Stimulated activated CD4-positive, alpha-beta T cell treated with anti-CD3 and anti-CD28 coated beads, Interleukin-1b, Interleukin-23, amount 100 ng/mL, for 1 hour (primary cell): ENCODE measurements at places on chromosomes 1 and 21.

- DNase-seq: no peak
Measured at GRCh38 chr1:64122588-64122987, 80.8 kb upstream of the UBE2U start.

GRCh38 chr1:3820316-3820715, 24.0 kb upstream of the LRRC47 start:
- no peak for DNase-seq

DNA sequence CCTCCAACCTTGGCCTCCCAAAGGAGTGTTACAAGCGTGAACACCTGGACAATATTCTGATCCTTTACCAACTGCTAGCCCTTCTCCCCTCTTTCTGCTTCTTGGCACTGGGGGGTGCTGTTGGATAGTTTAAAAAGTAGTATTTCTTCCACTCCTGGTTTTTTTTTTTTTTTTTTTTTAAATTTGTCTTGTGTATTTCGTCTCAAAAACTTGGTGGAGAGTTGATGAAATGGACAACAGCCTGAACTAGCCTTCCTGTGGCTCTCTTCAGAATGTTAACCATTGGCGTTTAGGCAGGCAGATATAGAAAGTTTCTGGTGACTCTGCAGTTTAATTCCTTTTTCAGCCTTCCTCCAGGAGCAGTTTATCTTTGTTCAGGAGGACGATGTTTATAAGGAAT, 69.7 kb upstream of the USP24 start:
- no peak for DNase-seq

GRCh38 chr1:156026588-156026987, 5.8 kb upstream of the SSR2 start:
- DNase-seq: no peak

GRCh38 chr1:92883297-92883696, 51.5 kb downstream of the RPL5 start:
- DNase-seq: no peak

DNA sequence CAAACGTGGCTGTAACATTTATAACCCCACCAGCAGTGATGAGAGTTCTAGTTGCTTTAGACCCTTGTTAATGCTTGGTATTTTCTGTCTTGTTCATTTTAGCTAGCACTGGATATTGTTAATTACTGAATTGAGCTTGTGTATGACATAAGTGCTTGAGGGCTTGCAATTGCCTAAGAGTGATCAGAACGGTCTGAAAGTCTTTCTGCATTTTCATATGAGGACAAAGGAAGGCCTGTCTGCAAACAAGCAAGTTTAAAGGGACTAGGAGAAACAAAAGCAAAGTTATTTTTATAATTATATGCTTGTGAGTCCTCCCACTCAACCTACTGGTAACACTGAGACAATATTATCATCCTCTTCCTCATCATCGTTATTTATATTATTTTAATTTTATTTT, 305.5 kb upstream of the DUSP10 start:
- no peak for DNase-seq

DNA sequence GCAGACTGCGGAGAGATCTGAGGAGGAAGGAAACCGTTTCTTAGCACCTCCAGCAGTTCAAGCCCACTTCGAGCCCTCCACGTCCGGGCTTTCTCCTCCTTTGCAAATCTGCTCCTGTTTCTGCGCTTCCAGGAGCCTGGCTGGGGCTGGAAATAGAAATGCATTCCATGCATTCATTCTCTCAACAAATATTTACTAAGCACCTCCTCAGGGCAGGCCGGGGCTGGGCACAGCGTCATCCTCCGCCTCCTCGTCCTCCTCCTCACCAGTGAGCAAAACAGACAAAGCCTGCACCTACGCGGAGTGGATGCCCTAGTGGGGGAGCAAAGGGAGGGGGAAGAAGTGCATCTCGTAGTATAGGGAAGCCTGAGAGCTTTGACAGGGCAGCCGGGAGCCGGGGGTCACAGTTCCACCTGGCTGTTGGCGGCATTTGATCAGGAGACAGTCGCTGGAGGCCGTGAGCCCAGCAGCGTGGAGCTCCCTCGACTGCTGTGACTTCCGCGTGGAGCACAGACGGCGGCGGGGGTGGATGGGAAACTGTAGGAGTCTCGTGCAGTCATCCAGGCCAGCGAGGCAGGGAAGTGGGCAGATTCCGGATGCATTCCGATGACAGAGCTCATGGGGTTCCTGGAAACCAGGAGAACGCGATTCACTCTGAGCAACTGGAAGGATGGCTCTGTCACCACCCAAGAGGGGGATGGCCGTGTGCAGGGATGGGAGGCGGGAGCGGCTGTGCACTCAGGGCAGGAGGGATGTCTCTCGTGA, 93.5 kb downstream of the SIK1 start:
- no peak for DNase-seq

DNA sequence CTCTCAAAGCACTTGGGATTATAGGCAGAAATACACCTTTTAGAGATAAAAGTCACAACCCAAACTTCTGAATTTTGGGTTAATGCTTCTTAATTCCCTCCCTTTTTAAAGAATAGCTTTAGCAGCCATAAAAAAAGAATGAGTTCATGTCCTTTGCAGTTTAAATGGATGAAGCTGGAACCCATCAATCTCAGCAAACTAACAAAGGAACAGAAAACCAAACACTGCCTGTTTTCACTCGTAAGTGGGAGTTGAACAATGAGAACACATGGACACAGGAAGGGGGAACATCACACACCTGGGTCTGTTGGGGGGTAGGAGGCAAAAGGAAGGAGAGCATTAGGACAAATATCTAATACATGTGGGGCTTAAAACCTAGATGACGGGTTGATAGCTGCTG, 55.8 kb downstream of the SLC27A3 start:
- DNase-seq: no peak

- DNase-seq: no peak
Measured at GRCh38 chr1:38581396-38581795, 278.2 kb downstream of the RRAGC start.

GRCh38 chr1:100616121-100616621, 78.2 kb downstream of the GPR88 start:
- DNase-seq: no peak

DNA sequence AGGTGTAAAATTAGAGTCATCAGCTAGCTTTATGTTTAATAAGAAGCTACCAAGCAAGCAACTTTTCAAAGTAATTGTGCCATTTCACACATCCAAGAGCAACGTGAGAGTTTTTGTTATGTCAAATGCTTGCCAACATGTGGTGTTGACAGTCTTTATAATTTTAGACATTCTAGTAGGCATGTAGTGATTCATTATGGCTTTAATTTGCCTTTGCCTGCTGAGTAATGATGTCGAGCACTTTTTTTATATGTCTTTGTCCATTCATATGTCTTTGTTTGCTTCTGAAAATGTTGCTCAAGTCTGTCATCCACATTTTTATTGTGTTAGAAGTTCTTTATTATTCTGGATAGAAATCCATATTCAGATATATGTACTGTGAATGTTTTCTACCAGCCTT, 21.4 kb upstream of the CHIT1 start:
- DNase-seq: no peak

DNA sequence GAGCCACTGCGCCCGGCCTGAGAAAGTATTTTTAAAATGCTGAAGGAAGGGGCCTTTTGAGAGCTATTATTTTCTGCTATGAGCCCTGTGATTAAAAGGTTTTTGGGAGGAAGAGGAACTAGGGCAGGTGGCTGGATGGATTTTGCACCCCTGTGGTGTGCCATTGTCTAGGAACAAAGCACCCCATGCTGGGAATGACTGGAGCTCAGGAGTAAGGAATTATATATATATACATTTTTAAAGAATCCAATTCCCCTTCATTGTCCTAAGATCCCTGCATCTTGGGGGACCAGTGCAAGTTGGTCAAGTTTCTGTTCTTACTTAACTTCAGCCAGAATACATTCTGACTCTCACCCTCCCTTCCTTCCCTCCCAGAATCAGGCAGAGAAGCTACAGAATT, 91.6 kb downstream of the ZNF648 start:
- no peak for DNase-seq

DNA sequence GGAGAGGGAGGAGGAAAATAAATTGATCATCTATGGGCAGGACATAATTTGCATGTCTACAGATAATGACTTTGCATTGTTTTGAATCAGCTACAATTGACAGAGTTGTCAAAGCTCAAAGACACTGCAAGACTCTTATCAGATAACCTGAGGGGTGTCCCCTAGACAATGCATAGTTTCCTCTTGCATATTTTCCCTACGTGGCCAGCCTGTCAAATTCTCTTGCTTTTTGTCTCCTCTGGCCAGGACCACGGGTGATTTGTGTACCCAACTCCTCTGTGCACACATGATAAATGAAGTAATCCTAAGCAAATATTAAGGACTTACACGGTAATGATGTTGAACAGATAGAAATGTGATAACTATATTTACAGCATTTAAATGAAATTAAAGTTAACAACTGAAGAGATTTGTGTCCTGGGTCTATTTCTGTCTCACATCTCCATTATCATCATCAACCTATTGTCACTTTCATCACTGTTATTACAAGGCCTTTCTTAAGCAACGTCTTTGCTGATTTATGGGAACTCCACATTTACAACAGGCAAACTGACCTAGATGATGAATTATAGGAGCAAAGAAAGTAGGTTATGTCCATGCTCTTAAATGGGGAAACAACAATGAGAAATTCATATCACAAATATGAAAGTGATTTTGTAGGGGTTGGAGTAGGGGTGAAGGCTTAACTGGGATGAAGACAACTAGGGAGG, 18.8 kb downstream of the BATF3 start:
- no peak for DNase-seq

GRCh38 chr1:69639159-69639558, 71.4 kb downstream of the LRRC7 start:
- no peak for DNase-seq

DNA sequence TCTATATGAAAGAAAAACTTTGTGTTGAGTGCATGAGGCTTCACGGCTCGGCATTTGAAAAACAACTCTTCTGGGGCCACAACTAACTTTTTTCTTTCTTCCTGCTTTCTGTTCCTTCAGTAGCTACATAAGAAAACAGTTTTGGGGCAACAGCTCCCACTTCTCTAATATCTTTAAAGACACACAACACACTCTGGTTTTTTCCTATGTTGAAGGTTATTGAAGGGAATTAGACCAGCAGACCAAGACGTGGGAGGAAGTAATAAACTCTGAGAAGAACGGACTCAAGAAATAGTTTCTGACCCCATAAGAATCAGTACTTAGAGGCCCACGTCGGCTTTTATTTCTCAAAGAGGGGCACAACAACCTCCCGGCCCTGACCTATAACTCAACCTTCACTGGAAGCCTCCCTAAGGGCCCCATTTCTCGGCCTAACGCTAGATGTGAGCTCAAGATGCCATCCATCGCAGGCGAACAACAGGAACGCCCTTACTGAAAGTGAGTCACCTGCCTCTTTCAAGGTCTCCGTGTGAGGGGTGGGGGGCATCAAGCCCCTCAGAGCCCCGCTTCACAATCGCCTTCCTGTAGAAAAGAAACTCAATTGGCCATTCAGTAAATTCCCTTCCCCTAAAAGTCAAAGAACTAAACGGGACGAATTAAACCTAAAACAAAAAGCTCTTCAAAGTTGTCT, 844 bp downstream of the ZMYM6 start:
- no peak for DNase-seq

DNA sequence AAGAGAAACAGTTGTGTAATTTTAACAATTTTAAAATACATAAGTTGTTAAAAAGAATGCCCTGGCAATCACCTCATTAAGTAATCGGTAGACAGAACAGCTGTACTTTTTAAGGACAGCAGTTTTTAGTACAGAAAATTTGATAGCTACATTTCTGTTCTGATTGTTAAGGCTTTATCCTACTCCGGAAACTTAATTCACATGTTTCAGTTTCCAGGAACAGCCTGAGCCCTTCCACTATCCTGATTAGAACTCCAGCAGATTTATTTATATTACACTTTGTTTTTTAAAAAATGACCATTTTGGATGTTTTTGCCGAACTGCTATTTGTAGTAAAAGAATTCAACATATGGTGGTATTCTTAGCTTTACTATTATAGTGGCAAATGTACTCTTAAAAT, 8.7 kb downstream of the PRRC2C start:
- no peak for DNase-seq

DNA sequence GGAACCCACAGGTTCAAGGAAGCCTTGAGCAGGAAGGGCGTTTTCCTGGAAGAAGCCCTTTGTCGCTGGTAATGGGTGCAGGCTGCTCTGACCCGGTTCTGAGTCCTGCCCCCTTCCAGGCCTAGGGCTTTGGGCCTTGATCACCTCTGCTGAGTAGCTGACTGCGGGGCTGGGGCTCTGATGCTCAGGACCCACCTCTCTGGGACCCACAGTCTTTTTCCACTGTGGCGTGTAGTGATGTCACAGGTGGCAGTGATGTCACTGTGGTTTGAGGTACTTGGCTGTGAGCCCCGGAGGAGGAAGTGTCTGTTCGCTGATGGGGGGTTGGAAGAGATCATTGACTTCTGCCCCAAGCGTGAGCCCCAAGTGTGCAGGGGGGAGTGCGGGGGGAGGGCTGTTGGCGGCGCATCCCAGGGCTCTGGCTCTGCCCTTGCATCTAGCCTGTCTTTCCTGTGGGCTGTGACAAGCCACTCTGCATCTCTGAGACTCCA, 6.9 kb downstream of the TNFRSF1B start:
- peak; percentile 84 for DNase-seq
